ENCODE measurements at places on chromosomes 3 and 15.
A peak's percentile ranks its signal among the peaks of the same experiment; 100 is the strongest.

- DNase-seq = no peak
These were observed 6.4 kb downstream of the ROBO1 start for GRCh38 chr3:79761441-79761840.

DNA sequence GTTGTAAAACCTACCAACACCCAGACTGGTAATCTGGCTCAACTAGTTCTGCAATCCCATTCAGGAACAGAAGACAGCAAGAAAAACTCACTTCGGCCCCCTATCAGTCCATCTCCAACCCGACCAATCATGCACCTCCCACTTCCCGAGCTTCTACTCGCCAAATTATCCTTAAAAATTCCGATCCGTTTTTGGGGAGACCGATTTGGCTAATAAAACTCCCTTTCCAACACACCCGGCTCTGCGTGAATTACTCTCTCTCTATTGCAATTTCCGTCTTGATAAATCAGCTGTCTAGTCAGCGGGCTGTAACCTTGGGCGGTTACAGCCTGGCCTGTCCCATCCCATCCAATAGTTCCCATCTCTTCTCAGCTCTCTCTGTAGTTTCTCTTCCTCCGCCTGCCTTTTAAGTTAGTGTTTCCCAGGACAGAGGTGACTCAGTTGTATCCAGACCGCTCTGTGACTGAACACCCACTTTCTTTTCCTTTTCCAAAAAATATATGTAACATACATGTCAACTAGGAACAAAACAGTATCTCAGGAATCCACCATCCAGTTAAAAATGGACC is 780 bp upstream of the ACAD9 start:
- DNase-seq = peak; percentile 7

- DNase-seq = no peak
These were observed 65.9 kb downstream of the RPL22L1 start for GRCh38 chr3:170804078-170804477.

- no peak for DNase-seq
These were observed 237.5 kb upstream of the CHRM5 start for GRCh38 chr15:33730815-33731214.

- no peak for DNase-seq
These were observed 51.1 kb downstream of the ZBTB11 start for GRCh38 chr3:101625879-101626278.

DNA sequence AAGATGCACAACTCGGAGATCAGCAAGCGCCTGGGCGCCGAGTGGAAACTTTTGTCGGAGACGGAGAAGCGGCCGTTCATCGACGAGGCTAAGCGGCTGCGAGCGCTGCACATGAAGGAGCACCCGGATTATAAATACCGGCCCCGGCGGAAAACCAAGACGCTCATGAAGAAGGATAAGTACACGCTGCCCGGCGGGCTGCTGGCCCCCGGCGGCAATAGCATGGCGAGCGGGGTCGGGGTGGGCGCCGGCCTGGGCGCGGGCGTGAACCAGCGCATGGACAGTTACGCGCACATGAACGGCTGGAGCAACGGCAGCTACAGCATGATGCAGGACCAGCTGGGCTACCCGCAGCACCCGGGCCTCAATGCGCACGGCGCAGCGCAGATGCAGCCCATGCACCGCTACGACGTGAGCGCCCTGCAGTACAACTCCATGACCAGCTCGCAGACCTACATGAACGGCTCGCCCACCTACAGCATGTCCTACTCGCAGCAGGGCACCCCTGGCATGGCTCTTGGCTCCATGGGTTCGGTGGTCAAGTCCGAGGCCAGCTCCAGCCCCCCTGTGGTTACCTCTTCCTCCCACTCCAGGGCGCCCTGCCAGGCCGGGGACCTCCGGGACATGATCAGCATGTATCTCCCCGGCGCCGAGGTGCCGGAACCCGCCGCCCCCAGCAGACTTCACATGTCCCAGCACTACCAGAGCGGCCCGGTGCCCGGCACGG is 991 bp downstream of the SOX2 start:
- no peak for DNase-seq

- DNase-seq = no peak
These were observed 5.9 kb downstream of the PRSS50 start for GRCh38 chr3:46711760-46712159.

- DNase-seq = no peak
These were observed 340.9 kb upstream of the ICE2 start for GRCh38 chr15:60819860-60820259.

GRCh38 chr3:160931474-160931873 is 173.7 kb downstream of the B3GALNT1 start:
- no peak for DNase-seq

DNA sequence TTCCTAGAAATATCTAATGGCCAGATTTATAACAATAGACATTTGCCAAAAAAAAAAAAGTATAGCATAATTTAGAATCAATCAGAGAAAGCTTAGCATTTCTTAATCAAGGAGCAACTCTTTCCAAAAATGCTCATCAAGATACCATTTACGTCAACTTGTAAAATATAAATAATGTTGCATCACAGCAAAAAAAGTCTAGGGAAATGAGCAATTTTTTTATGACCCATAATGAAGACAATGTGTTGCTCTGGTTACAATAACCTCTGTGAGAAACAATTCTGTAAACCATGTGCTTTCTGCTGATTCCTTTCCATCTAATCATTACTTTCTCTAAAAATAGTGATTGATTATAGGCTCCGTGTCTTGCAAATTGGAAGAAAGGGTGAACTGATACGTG is 36.3 kb downstream of the KBTBD8 start:
- DNase-seq = no peak

DNA sequence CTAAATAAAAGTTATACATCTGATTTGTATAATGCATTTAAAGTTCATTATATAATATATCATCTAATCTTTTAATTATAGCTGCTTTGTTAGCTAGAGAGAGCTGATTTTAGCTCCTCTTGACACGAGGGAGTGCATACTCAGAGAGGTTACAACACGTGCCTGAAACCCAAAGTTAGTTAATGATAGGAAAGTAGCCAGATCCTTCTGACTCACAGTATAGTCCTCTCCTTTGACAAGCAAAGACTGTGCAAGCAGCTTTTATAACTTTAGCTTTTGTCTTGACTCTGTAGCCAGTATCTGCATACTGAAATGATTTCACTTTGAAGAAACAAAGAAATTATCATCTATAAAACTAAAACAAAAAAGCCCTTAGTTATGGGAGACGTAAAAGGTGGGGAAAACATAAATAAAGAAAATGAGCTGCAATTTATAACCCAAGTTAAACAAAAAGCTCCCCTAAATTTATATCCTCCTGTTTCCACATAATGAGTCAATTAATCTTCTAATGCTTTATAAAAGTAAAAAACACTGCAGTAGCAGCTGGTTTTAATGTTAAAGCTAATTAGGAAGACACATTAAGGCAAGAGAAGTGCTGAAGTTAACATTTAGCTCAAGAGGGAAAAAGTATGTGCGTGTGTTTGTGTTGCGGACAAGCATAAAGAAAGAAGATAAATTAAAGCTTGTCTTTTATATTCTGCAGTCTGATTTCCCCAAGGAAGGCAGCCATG is 13.1 kb downstream of the GABRR3 start:
- no peak for DNase-seq

- no peak for DNase-seq
These were observed 221.3 kb upstream of the CDIN1 start for GRCh38 chr15:36358094-36358493.

- peak; percentile 7 for DNase-seq
These were observed 62.5 kb upstream of the ANKRD28 start for GRCh38 chr3:15860014-15860934.

- no peak for DNase-seq
These were observed at the start of gene SPATA12 for GRCh38 chr3:57060089-57060821. Gene SPATA12, plus strand, starts transcription at chr3:57060664. Its CDS starts 13,031 bp downstream, at chr3:57073695.

GRCh38 chr3:71444028-71444860 is 139.3 kb downstream of the FOXP1 start:
- DNase-seq = no peak

- DNase-seq = peak; percentile 33
These were observed 672 bp downstream of the TFRC start for GRCh38 chr3:196081002-196081833.

GRCh38 chr3:152978152-152978551 is 143.2 kb downstream of the P2RY1 start:
- DNase-seq = no peak

GRCh38 chr3:178054471-178054870 is 481.8 kb upstream of the KCNMB2 start:
- no peak for DNase-seq

DNA sequence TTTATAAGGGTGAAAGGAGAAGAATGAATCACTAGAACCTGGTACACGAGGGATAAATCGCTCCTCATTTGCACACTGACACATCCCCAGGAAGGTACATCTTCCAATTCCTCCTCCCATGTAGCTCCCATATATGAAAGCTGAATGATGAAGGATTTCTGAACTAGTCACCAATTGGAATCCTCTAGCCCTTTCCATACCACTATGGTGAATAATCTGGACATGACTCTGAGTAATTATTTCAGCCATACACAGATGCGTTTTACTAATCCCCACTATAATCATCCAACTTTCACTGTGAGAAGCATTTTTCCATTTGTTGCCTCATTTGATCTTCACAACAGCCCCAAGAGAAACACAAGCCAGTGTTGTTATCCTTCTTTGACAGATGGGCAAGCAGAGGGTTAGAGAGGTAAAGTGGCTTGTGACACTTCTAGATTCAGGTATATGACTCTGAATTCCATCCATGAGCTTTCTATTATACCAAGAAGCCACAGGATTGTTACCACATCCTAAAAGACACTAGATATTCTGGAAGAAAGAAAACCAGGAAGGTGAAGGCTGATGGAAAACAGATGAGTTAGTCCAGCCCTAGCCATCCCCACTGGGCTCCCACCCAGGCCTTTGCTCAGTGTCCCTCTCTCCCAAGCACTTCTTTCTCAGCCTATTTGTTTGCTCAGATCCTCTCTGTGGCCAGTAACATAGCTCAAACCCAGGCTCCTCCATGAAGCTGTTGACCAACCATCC is 22.2 kb upstream of the BCL6 start:
- no peak for DNase-seq

- DNase-seq = no peak
These were observed 900.6 kb downstream of the NTRK3 start for GRCh38 chr15:87355946-87356345.

DNA sequence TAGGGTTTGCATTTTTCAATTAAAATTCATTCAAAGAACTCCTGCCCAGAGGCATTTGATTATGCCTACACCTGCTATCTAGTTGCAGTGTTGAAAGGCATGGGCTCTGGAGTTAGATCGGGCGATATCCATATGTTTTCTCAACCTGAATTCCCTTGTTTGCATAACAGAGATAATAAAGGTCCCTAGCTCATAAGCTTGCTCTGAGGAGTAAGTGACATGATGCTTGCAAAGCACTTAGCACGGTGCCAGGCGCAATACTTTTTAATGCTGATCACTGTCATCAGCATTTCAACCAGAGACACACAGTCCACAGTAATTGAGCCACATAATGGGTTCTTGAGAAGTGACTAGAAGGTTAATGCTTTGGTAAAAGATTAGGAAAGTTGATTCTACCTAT is 106.3 kb upstream of the SAMMSON start:
- no peak for DNase-seq

- no peak for DNase-seq
These were observed 83.2 kb downstream of the MEIS2 start for GRCh38 chr15:37017031-37017625.

DNA sequence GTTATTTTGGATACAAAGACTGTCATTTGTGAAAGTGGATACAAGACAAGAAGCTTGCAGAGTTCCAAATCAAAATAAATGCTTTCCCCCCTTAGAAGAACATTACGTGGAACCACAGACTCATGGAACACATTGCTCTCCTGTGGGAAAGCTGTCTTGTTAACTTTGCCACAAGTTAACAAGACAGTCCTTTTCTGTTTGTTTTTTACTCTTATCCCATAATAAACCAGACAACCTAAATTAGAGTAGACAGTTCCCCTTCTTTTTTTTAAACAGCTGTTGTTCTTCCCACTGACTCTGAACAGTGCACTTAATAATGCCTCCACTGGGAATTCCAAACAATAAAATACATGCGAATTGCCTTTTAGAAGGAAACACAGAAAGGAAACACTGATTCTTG is 255.3 kb upstream of the UBE2E2 start:
- DNase-seq = no peak

- DNase-seq = no peak
These were observed 63.1 kb downstream of the EDEM1 start for GRCh38 chr3:5250467-5251195.

DNA sequence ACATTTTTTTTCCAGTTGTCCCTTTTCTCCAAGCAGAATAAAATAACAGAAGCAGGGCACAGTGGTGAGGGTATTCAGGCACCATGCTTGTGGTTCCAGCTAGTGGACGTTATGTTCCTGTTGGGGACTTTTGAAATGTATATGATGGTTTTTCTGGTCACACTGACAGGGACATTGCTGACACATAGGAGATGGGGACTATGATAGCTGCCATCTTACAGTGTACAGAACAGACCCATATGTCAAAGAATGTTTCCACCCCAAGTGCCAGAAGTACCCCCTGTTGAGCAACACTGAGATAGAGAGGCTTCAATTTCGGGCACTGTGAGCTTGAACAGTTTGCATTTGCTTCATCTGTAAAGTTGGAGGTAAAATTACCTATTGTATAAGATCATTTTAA is 38.6 kb downstream of the MCTP2 start:
- DNase-seq = no peak

- DNase-seq = no peak
These were observed 7.2 kb upstream of the MCF2L2 start for GRCh38 chr3:183435661-183436060.
